Central memory CD4-positive, alpha-beta T cell (primary cell): ENCODE measurements at places on chromosomes 5 and 9.
A peak's percentile ranks its signal among the peaks of the same experiment; 100 is the strongest.

GRCh38 chr9:36492865-36493264, 79.8 kb upstream of the MELK start:
- DNase-seq, result peak; percentile 65

GRCh38 chr9:95075700-95076099, 241.8 kb downstream of the FANCC start:
- DNase-seq, result no peak

- no peak for DNase-seq
These were observed 899 bp upstream of the RAPGEF6 start for GRCh38 chr5:131635684-131636572.

- DNase-seq, result no peak
These were observed 66.3 kb downstream of the FEM1C start for GRCh38 chr5:115478281-115478680.

DNA sequence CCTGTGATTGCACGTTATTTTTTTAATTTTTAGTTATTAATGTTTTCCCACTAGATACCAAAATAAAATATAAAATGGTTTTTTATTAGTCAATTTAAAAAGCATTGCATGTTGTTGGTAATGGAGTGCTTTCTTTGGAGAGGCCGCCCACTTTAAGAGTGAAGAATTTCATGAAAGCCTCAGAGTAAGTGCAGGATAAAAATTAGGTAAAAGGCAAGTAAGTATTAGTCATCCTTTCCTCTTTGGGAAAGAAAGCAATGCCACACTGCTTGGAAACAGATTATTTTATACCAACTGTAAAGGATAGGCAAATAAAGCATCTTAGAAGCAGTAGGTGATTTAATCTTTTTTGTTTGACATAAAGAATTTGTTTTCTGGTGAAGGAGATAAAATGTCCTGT, 62.9 kb downstream of the HSD17B4 start:
- no peak for DNase-seq

DNA sequence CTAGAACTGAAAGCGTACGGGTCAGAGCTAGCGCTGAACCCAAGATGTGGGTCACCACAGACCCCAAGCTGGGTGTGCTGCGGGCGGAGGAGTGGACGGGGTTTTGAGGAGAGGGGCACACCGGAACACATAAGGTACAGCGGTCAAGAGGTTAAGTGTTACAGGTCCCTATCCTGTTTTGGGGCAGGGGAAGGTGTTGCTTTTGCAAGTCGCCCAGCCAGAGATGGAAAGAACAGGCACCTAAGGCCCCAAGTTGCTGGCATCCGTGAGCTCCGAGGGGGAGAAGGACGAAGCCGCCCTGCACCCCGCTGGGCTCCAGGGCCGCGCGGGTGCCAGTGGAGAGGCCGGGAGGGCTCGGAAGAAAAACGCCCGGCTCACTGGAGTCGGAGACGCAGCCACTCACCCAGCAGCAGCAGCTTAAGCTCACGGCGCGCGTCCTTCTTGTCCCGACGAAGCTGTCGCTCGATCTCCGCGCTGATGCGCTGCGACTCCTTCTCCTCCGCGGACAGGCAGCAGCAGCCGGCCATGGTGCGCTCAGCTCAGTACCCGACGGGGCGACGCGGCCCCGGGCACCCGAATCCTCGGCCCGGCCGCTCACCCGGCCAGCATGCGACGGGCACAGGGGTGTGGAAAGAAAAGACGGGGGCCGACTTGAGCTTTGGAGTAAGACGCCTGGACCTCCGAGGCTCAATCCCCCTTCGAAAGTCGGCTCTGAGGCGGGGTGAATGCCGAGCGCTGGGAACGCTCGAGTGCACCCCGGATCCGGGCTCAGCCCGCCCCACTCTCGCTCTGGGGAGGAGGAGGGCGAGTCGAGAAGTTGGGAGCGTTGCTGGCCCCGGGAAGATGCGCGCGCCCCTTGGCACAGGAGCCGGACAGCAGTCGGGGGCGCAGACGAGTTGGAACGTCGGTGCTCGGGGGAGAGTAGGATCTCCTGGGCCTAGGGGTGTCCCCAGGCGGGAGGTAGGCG, 572 bp downstream of the GNA14 start:
- no peak for DNase-seq

DNA sequence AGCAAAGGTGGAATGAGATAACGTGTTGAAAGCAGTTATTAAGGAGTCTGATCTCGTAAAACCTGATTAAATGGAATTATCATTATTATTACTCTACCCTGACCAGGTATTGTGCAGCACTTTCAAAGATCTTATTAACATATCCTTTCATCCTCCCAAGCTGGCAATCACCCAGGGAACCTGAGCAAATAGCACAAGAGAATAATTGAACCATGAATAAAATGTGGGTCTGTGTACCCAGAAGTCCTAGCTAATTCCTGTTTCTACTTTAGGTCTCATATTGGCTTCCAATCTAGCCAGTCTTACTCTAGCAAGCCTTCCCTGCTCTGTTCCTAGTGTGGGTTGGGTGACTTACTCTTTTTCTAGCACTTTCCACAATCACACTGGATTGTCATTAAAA, 162.2 kb upstream of the STK32A start:
- no peak for DNase-seq

- DNase-seq, result no peak
These were observed 112.0 kb upstream of the CTNND2 start for GRCh38 chr5:12016159-12016746.

DNA sequence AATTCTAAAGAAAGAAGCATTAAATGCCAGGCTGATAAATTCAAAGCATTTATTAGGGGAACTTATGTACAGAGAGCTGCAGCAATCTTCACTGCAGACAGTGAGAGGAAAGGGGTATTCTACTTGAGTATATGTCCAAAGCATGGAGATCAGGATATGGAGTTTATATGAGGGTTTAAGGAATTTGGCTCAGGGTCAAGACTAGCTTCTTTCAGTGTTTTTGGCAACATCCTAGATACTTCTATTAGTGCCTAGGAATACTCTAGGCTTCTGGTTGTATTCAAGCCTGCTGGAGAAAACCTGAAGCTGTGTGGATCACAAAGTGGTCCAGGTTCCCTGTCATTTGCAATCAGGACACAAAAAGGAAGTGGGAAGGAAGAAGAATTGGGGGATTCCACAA, 194.6 kb downstream of the CETN3 start:
- DNase-seq, result no peak

- no peak for DNase-seq
These were observed 114.9 kb upstream of the FBXL7 start for GRCh38 chr5:15385037-15385436.

DNA sequence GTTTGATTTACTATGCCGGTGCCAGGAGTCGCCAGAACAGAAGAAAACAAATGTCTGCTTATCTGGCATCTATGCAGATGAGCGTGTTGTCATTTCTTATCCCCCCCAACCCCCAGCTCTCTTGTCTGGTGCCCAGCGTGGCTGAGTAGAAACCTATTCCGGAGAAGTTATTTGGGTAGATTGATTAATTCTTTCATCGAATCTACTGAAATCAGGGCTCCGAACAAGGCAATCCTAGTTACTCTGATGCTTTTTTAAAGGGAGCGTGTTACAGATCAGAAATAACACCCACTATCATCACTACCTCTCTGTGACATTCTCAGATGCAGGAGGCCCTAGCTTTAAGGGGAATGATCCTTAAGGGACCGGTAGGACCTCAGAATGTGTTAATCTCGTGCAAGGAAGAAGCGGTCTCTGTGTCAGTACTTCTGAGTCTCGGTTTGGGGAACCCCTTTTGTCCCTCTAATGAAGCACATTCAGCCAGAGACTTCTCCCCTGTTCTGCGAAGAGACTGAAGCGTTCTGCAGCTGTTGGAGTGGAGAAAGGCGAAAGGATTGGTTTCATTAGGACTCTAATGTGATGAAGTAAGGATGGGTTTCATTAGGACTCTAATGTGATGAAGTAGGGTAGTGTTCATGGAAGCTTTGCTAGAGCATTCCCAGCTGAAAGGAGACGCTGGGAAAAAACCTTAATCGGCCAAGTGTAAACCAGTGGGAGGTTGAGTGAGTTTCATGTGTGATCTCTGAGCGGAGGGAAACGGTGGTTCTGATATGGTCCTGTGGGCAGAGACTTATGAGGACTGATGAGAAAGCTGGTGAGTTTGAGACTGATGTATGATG, 1.5 kb downstream of the PIP5K1B start:
- no peak for DNase-seq

GRCh38 chr5:129905473-129906176, 1.4 kb downstream of the CHSY3 start:
- DNase-seq, result no peak

DNA sequence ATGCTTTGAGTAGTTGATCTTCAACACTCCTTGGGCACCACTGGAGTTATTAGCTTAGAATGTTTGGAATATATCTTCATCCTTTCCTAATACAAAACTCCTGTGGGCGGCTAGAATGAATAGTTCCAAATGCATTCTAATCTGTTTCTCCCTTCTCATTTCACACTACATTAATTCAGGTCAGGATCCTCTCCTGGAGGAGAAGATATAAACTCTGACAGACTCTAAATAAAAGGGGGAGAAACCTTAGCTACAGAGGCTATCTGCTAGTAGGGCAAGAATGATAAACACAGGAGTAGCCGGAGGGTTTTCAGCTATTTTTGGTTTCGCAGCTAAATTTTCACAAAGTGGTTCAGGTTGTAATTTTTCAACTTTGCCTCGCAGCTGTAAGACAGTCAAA, 45.2 kb upstream of the FAM240B start:
- DNase-seq, result no peak

GRCh38 chr5:68435611-68436010, 220.1 kb downstream of the PIK3R1 start:
- DNase-seq, result no peak

GRCh38 chr5:15255576-15255975, 244.4 kb upstream of the FBXL7 start:
- DNase-seq, result no peak
